Lower lobe of right lung (tissue), 2 donors: ENCODE measurements at places on chromosomes 4 and X.

DNA sequence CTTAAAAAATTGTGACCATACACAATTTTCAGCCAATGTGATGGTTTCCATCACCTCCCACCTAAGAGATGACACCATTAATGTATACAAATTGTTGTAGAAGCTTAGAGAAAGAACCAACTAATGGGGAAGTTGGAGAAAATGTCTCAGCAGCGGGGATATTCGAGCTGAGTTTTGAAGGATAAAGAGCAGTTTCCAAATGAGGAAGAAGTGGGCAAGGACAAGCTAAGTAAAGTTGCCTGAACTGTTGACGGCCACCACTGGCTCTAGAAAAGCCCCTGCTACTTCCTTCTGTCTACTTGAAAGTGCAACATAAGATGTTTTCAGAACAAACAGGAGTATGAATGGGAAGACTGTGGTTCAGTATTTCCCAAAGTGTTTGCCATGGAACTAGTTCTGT, 92.0 kb downstream of the CHRNA9 start:
- DNase-seq: no peak

GRCh38 chrX:64427787-64428186, 32.5 kb upstream of the MTMR8 start:
- no peak for DNase-seq

DNA sequence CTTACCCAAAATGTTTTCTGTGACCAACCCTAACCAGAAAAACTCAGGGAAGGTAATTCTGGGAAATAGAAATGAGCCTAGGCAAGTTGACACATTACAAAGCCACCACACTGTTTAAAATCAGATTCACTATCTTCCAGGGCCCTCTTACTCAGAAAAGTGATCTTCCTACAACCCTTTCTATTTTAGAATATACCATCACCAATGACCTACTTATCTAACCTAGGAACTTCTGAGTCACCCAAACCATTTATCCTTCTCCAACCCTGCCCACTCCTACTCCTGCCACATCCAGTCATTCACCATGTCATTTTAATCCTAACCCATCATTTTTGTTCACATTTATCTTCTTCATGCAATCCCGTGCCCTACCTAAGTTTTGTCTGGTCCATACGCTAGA, 89.9 kb downstream of the FTHL17 start:
- no peak for DNase-seq

DNA sequence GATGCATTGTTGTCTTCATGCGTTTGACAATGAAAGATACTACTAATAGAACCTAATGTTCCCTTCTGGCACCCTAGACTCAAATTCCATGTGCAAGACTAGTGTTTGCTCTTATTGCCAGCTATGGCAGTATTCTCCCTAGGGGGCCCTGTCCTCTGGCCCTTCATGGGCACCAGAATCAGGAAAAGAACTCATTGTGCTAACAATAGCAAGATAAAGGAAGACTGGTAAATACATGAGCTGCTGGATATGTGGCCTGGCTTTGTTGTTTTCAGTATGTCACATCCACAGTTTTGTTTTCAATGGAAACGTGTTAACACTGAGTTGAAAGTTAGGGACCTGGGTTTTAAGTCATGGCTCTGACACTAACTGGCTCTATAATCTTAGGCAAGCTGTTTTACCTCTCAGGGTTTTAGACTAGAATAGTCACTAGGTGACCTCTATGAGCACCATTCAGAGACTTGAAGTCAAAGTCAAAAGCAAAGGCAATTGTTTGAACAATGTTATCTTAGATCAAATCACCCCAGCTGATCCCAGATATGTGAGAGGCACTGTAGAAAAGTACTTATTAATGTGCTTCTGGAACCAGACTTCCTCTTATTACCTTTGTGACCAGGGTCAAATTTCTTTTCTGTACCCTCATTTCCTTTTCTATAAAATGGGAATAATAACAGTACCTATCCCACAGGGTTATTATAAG, 253.7 kb upstream of the DIAPH2 start:
- no peak for DNase-seq

DNA sequence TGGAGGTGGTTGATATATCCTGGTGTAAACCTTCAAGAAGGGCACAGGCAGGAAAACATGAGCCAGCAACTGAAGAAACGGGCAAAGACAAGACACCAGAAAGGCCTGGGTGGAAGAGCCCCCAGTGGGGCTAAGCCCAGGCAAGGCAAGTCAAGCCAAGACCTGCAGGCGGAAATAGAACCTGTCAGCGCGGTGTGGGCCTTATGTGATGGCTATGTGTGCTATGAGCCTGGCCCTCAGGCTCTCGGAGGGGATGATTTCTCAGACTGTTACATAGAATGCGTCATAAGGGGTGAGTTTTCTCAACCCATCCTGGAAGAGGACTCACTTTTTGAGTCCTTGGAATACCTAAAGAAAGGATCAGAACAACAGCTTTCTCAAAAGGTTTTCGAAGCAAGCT, 7.2 kb downstream of the ZFP42 start:
- no peak for DNase-seq
